ENCODE measurements at places on chromosomes 2 and 18.

- peak; percentile 47 for DNase-seq
Observed at GRCh38 chr2:219109471-219109870, 48.8 kb upstream of the IHH start.

- DNase-seq: no peak
Observed at GRCh38 chr2:133943108-133943507, 310.8 kb upstream of the MGAT5 start.

DNA sequence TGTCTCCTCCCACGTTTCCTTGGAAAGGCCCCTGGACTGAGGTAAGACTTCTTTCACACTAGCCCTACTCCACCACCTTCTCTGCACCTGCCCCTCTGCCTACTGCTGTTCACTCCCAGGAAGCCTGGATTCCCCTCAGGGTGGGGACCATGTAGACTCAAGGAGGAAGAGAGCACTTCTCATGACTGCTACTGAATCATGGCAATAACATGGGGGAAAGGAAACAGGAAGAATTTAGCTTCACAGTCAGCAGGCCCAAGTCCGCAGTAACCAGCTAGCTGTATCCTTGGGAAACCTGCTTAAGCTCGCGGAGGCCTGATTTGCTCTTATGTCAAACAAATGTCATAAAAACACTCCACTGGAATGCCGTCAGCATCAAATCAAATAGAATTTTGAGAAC, 126.2 kb upstream of the CAPN13 start:
- DNase-seq: no peak

- no peak for DNase-seq
Observed at GRCh38 chr2:227877421-227878310, 6.2 kb downstream of the DAW1 start.

- no peak for DNase-seq
Observed at GRCh38 chr2:105321875-105322646, 7.5 kb downstream of the TGFBRAP1 start.

GRCh38 chr2:32932825-32933755, 13.7 kb upstream of the LTBP1 start:
- no peak for DNase-seq

- DNase-seq: no peak
Observed at GRCh38 chr2:187890690-187891089, 336.5 kb upstream of the TFPI start.

GRCh38 chr2:205656941-205657340, 25.4 kb upstream of the NRP2 start:
- DNase-seq: no peak

DNA sequence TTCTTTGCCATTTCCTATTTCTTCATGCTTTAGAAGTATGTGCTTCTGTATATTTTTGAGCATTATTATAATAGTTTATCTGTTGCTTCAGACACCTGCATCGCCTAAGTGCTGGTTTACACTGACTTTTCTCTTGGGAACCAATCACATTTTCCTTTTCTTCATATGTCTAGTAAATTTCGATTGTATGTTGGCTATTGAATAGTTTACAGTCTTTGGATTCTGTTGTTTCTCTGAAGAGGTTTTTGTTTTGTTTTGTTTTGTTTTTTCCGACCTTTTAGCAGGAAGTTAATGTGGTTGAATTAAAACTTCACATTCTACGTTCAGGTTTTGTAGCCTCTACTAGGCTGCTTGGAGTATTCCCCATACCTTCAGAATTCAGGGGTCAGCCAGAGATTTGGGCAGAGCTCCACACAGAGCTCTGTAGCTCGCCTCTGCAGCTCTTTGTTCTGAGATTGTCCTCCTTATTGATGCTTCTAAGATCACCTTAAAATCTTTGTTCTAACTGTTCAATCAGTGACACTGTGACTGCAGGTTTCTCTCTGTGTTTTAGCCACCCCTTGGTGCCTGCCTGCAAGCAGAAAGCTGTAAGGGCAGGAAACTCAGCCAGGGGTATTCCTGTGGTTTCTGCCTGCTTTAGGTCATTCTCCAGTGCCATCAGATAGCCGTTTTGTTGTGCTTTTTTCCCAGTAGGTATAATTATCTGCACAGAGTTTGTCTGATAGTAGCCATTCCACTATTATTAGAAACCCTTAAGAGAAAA, 83.4 kb downstream of the FAM168B start:
- DNase-seq: no peak

- peak; percentile 22 for DNase-seq
Observed at GRCh38 chr2:224401641-224402342, at the start of gene FAM124B. Gene FAM124B, minus strand, starts transcription at chr2:224402107. Its CDS starts 339 bp downstream, at chr2:224401768.

- DNase-seq: no peak
Observed at GRCh38 chr2:67626656-67627055, 229.5 kb downstream of the ETAA1 start.

DNA sequence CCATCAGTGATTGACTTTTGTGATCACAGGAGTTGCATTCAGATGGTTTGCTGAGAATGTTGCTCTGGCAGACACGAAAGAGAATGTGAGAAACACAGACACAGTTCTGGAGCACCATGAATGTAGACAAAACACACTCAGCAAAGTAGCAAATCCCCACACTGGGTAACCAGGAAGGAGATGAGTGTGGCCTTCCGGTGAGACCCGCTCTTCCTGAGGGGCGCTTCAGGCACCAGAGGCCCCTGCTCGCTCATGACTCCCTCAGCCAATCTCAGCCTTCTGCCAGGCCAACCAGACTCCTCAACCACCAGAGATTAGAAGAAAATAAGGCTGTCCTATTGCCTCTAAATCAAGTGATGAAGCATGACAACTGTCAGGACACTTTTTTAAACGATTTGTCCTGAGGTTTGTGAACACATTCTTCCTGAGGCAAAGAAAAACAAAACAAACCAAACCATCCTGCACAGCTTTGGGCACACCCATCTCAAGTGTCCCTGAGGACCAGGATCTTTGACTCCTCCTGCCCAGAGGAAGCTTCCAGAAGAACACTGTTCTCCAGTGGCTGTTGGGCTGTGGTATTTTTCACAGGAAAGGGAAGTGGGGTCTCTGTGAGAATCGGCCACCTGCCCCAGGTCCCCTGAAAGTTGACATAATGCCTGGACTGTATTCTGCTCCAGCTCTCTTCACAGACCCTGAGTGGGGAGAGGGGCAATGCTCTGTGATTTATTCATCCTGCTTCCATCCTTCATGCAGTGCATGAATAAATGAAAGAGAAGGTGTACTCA, 152.8 kb downstream of the BCL11A start:
- DNase-seq: no peak

DNA sequence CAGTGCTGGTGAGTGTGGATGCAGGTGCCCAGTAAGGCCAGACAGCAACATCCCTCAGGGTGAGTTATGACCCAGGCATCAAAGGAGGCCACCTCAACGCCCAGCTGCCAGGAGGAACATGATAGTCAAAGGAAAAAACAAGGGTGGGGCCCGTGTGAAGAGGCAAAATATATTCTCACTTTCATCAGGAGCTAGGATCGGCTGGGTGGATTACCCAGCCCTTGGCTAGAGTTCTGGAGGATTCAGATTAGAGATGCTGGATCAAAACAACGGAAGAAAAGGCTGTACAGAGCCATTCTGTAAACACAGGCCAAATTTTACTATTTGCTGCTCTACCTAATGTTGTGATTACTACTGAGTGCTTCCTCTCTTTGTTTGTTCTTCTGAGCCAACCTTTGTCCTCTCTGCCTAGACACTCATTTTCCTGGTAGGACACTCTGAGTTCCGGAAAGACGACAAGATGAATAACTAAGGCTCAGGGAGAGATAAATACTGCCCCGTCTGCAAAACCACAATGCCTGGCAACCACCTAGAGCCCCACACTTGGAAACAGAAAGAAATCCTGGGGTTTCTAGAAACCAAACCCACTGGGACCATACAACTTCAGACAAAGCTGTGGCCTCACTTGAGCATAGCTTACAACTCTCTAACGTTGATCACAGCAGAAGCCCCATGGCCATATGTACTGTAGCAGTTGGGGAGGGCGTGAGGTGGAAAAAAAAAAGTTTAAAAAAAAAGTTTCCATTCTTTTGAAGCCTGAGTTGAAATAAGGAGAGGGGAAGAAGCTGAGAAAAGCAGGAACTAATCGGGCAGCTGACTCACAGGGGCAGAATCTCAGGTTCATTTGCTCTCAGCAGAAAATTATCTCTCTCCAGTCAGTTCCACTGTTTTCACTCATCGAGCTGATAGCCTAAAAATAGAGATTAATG, 17.8 kb upstream of the PMAIP1 start:
- no peak for DNase-seq

DNA sequence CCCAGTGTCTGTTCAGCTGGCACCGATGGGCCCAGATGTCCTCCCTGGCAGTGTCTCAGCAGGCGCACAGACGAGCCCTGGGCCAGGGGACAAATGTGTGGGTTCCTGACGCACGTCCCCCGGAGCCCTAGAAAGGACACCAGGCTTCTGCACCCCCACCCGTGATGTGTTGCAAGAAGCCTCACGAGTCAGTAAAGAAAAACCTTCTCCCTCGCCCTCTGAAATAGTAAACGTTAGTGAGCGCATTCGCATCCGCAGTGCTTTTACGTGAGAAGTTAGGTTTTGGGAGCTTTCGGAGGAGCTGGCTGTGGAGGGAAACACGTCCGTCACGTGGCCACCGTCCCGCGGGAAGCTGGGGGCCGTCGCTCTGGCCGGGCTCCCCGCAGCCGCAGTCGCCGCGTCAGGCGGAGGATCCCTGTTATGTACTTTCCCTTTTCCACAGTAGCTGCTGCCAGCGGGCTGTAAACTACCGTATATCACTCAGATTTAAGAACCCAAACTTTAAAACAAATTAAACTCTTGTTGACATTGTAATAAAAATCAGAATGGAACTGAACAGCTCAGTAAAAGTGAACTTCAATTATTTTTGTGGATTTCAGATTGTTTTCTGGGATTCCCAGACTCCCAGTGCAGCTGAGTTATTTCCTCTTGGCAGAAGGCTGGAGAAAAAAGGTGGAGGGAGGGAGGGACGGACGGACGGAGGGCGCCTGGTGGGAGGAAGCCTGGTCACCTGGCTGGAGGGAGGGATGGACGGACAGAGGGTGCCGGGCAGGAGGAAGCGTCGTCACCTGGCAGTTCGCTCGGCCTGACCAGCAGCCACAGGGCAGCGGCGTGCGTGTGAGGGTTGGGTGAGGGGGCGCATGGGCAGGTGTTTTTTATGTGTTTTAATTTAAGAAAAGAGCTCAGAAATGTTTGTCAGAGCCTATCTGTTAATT, 112.1 kb downstream of the NFATC1 start:
- DNase-seq: no peak

- DNase-seq: no peak
Observed at GRCh38 chr2:48508461-48509124, 21.4 kb upstream of the STON1 start.

GRCh38 chr2:236265675-236266074, 1.5 kb upstream of the ASB18 start:
- DNase-seq: no peak

GRCh38 chr18:50395093-50395492, 20.2 kb downstream of the SKA1 start:
- DNase-seq: no peak

GRCh38 chr2:31258351-31258750, 24.4 kb downstream of the EHD3 start:
- DNase-seq: no peak

DNA sequence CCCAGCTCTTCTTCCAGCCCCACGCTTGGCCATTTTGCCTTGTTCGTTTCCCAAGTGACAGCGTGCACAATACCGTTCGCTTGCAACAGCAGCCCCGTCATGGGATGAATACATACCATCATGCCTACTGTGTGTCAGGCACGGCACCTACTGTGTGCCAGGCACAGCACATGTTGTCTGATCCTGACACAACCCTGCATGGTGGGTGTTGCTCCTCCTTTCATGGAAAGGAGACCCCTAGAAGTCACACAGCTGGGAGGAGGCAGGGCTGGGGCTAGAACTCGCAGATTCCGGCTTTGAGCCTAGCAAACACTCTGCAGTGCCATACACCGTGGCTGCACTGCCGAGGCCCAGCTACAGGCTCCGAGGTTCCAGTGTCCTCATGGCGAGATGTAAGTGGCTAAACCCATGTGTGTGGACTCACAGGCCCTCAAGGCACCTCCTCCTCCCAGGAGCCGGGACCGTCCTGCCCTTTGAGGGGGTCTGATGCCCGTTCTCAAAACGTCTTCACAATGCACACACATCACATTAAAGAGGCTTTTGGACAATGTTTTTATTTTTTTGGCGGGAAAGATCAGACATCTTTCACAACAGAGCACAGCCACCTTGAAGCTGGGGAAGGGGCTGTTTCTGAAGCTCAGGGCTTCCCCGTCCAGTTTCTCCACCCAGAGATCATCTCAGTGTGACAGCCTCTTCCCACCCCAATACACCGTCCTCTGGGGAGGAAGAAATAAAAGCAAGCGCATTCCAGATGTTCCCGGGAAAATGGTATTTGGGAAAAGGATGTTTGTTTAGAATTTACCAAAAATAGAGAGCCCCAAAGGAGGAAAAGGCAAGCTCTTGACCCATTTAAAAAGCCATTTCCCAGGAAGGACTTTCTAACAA, 64.9 kb downstream of the HS1BP3 start:
- DNase-seq: no peak

DNA sequence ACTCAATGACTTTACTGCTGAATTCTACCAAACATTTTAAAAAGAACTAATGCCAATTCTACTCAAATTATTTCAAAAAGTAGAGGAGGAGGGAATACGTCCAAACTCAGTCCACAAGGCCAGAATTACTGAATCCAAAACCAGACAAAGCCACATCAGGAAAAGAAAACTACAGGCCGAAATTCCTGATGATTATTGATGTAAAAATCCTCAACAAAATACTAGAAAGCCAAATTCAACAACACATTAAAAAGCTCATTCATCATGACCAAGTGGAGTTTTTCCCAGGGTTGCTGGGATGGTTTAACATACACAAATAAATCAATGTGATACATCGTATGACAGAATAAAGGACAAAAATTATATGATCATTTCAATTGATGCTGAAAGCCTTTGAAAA, 103.9 kb upstream of the UBE2E3 start:
- DNase-seq: no peak

DNA sequence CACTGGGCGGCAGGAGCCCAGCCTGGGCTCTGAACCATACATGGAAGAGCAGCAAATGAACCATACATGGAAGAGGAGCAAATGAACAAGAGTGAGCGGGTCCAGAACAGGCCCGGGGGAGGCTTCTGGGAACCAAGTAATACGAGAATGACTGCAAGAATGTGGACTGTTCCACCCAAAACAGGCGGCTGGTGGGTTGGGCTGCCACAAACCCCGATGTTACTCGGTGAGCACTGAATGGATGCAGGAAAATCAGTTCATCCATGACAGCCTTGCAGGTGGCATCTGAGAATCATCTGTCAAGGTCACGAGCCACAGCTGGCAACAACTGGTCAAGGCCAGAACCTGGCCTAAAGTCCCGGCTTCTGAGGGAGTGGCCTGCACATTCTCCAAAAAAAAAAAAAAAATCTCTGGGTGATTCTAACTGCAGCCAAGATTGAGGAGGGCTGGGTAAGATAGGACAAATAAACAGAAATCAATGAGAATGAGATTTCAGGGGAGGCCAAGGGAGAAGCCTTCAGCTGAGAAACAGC, 106.1 kb downstream of the ZNF516 start:
- no peak for DNase-seq

DNA sequence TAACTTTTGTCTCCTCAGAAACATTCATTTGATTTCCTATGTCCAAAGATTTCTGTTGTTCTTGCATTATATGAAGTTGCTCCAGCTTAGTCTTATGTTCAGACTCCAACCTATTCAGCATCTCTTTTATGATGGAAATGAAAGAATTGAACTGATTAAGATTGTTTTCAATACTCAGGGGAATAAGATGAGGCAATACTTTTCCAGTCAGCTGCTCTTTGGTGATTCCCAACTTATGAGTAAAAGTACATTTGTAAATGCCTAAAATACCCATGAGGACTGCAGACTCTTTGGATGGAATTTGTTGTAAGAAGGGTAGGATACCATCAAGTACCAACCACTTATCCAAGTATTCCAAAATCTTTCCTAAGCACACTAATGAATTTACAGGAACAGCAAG, 39.8 kb downstream of the TRAK2 start:
- DNase-seq: no peak

- DNase-seq: no peak
Observed at GRCh38 chr2:45700407-45701013, 49.0 kb downstream of the PRKCE start.

Data from stimulated activated CD4-positive, alpha-beta T cell treated with anti-CD3 and anti-CD28 coated beads, TNF-alpha, amount 100 ng/mL, for 24 hours (primary cell).